ENCODE measurements at places on chromosomes 16 and 17.
A peak's percentile ranks its signal among the peaks of the same experiment; 100 is the strongest.

GRCh38 chr16:22291860-22292318 lies 5.3 kb upstream of the POLR3E start:
- DNase-seq, result no peak

DNA sequence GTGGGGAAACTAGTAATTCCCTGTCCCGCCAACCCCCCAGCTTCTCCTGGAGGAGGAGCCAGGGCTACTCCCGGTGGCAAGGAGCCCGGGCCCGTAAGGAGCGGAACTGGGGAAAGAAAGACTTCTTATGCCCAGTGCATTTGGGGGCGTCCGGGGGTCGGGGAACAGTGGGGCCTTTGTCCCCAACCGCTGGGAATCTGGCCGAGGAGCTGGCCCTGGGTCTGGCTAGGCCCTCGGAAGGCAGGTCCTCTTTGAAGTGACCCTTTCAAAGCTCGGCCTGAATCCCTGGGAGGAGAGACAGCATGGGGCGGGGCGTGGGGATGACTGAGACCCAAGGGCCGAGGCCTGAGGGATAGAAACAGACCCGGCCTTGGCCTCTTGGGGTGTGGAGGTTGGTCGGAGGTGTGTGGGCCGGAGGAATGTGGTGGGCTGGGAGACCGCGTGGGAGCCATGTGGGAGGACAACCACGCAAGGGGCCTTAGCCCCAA lies 6.0 kb downstream of the ARHGAP23 start:
- no peak for DNase-seq

- no peak for DNase-seq
Measured at GRCh38 chr17:880443-881269, 98.5 kb downstream of the MRM3 start.

GRCh38 chr16:56615353-56615752 lies 7.0 kb downstream of the MT2A start:
- no peak for DNase-seq

DNA sequence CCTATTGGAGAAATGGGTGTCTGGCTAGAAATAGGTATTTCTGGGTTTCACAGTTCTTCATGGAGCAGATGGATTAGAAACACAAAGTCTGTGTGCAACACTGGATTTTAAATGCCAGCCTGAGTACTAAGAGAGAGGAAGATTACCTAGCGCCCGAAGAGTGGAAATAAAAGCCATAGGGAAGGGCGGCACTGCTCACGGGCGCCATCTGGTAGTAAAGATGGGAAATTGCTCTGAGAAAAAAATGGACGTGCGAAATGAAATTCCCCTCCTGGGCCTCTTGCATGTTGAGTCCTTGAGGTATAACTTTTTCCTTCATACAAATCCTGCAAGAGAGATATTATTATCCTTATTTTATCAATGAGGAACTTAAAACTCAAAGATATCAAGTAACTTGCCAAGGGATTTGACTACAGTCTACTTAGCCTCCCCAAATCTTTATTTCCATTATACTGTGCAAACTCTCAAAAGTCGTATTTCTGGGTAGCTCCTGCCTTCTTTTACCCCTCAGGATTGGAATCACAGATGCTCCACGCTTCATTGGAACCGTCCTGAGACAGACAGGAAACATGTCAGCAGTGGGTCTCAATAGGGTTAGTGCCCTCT lies 72.8 kb downstream of the MMD start:
- DNase-seq, result peak; percentile 1

- no peak for DNase-seq
Measured at GRCh38 chr16:4879049-4879448, 31.8 kb downstream of the UBN1 start.

DNA sequence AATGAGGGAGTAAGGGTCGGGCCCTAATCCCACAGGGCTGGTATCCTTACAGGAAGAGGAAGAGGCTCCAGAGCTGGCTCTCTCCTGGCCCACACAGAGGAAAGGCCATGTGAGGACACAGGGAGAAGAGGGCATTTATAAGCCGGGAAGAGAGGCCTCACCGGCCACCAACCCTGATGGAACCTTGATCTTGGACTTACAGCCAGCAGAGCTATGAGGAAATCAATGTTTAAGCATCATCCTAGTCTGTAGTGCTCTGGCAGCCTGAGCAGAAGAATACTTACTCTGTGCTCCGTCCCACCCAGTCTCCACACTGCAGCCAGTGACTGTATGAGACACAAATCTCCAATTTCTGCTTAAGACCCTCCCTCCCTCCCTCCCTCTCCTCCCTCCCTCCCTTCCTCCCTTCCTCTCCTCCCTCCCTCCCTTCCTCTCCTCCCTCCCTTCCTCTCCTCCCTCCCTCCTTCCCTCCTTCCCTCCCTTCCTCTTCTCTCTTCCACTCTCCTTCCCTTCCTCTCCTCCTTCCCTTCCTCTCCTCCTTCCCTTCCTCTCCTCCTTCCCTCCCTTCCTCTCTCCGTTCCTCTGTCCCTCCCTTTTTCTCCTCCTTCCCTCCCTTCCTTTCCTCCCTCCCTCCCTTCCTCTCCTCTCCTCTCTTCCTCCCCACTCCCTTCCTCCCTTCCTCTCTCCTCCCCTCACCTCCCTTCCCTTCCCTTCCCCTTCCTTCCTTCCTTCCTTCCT lies 8.9 kb upstream of the TMEM220 start:
- no peak for DNase-seq

GRCh38 chr17:66425756-66426396 lies 123.5 kb downstream of the PRKCA start:
- DNase-seq, result no peak

DNA sequence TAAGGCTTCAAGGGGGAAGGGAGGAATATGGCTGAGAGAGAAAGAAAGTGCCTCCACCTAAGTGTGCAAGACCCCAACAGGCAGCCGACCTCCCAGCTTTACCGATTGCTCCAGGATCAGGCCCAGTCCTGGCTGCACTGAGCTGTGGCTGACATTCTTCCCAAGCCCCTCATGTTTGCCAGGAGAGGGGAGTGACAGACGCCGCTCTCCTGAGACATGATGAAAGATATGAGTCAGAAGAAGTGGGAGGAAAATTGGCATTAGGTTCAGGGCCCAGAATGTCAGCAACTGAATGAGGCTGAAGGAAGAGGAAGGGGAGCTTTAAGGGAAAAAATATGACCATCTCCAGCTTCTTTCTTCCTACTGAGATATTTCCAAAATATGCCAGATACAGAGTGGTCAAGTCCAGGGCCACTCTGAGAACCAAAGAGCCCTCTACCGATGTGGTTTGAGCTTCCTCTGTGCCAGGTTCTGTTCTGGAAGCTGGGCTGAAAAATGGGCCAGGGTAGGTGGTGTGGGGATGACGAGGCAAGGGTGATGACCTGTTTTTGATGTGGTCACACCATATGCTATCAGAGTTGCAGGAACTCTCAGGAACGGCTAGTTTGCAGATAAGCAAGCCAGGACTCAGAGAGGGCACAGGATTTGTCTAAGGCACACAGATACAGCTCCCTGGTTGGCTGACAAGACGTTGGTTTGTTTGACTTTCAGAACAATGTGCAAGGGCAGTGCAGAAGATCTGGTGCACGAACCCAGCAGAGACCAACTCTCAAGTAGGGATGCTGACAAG lies 176.7 kb downstream of the SOX9 start:
- no peak for DNase-seq

DNA sequence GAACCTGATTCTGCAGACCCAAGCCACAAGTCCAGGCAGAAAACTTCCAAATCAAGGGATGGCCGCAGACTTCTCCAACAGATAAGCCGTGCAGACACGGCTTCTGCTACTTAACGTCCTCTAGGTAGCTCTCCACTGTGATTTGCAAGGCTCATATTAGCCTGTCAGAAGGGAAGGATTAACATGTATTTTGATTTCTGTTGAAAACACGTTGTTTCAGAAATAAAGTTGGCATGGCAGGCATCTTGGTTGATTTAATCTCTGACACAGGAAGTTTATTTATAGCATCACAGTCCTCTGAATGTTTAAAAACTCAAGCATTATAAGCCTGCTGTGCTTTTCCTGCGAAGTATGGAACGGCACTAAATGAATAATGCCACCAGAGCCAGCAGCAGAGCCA lies 166.8 kb upstream of the TOX3 start:
- no peak for DNase-seq

GRCh38 chr16:70745536-70746025 lies 55.4 kb downstream of the VAC14 start:
- no peak for DNase-seq

- DNase-seq, result no peak
Measured at GRCh38 chr16:88460496-88461330, 7.6 kb downstream of the ZFPM1 start.

DNA sequence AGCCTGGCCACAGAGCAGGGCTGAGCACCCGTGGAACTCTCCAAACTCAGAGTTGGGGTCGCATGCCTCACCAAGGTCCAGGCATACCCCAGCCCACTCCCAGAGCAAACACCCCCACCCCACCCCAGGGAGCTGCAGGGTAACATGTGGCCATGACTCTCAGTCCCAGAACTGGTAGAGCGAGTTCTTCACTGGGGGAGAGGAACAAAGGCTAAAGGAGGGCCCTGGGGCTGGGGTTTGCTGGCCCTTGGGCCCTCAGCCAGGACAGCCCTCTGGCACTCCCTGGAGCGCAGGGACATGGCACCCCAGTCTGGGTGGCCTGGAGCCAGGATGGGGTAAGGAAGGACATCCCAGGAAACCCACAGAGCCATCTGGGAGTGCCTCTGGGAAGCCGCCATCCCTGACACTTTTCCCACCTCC lies 4.2 kb downstream of the HID1 start:
- no peak for DNase-seq

DNA sequence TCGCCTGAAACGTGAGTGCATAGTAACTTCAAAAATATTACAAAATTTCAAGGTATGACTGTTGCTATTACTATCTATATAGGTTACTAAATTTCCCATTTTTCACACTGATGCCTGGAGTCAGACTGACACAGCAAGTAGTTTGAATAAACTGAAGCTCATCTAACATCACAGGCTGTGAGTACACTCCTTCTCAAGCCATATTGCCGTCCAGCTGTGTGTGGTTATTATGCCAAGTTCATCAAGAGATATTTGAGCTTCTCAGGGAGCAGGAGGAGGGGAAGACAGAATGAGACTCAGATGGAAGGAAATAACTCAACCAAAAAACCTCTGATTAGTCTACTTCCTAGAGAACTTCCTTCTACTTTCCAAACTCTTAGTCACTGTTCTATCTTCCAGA lies 473.9 kb downstream of the TOX3 start:
- no peak for DNase-seq

DNA sequence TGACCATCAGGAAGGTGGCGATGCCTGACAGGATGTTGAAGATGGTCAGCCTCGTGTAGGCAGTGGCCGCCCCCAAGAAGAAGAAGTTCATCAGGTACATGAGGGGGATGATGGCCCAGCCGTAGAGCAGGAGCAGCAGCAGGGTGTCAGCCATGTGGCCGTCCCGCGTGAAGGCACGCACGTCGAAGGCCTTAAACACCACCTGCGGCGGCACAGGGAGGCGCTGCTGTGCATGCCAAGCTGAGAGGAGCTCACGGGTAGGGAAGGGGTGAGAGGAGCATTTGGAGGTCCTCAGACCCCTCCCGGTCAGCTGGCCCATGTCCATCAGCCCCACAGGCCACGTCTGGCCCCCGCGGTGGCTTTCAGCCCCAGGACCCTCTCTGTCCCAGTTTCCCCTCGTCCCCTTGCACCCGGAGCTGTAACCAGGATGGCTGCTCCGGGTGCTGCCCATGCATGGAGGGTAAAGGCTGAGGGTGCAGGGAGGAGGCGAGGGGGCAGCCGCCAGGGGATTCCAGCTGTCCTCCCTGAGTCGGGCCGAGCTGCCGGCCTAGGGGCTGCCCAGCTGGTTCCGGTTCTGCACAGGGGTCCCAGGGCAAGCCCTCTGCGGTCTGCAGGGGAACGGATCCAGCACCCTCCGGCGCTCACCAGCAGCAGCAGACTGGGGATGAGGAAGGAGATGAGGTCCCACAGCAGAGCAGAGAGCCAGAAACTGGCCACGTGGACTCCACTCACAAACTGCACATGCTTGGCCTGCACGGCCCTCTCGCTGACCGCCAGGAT lies 17.1 kb upstream of the RNPS1 start:
- DNase-seq, result no peak

DNA sequence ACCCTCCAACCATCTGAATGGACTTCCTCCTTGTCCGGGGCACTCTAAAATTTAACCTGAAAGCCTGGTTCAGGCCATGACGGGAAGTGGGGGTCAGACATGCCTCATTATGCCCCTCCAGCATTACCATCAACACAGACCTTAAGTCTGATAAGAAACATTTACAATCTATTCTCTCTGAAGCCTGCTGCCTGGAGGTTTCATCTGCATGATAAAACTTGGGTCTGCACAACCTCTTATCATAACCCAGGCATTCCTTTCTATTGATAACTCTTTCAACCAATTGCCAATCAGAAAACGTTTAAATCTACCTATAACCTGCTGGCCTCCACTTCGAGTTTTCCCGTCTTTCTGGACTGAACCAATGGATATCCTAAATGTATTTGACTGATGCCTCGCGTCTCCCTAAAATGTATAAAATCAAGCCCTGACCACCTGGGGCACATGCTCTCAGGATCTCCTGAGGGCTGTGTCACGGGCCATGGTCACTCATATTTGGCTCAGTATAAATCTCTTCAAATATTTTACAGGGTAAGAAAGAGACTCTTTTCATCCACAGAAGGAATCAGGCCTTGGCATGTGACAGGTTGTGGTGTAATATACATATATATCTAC lies 45.6 kb downstream of the LYRM1 start:
- DNase-seq, result no peak

DNA sequence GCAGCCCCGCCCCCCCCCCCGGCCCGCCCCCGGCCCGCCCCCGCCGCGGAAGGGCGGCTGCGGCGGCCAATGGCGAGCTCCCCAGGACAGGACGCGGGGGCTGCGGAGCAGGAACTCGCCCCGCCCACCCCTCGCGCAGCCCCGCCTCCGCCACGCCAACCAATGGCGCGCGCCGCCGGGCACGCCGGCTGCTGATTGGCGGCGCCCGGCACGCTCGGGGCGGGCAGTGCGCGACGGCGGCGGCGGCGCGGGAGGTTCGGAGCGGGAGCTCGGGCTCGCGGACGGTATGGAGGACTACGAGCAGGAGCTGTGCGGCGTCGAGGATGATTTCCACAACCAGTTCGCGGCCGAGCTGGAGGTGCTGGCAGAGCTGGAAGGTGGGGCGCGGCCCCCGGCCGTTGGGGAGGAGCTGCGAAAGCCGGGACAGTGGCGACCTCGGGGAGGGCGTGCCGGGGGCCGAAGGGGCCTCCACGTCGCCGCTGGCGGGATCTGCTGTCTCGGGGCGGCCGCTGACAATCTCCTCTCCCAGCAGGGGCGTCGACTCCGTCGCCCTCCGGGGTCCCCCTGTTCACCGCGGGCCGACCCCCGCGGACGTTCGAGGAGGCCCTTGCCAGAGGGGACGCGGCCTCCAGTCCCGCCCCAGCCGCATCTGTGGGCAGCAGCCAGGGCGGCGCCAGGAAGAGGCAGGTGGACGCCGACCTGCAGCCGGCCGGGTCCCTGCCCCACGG lies at the start of gene CHTF18:
Gene CHTF18, plus strand, starts transcription at position 222 of the 728 bp plus-strand sequence. Its CDS starts 65 bp downstream, at position 287.
- DNase-seq, result peak; percentile 92

- DNase-seq, result no peak
Measured at GRCh38 chr17:82416771-82417170, 1.4 kb upstream of the HEXD start.

GRCh38 chr17:80740141-80740540 lies 195.5 kb downstream of the RPTOR start:
- DNase-seq, result no peak

DNA sequence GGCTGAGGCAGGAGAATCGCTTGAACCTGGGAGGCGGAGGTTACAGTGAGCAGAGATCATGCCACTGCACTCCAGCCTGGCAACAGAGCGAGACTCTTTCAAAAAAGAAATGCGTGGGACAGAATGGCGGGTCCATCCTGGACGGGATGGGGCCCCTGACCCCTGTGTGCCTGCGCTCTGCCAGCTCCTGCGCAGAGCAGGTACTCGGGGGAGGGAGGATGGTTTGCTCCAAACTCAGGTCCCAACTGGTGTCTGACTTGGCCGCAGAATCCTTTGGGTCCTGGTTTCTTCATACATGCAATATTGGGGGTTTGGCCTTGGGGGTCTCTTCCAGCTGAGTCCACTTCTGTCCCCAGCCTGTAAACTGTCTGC lies 10.4 kb downstream of the CHMP6 start:
- DNase-seq, result no peak

All from stimulated activated CD8-positive, alpha-beta memory T cell treated with anti-CD3 and anti-CD28 coated beads, Interleukin-7, amount 100 ng/mL, for 4 hours (primary cell).